CD4-positive, CD25-positive, alpha-beta regulatory T cell (primary cell): ENCODE measurements at places on chromosomes 1 and 21. TPM values are rescaled to one million over a fixed set of nuclear protein-coding genes. Genes with fewer than 3 reads are reported as not detected.

Gene CORT
- not detected for total RNA-seq

Gene TAS1R1
- not detected for total RNA-seq

Gene MNDA
- not detected for total RNA-seq

DNA sequence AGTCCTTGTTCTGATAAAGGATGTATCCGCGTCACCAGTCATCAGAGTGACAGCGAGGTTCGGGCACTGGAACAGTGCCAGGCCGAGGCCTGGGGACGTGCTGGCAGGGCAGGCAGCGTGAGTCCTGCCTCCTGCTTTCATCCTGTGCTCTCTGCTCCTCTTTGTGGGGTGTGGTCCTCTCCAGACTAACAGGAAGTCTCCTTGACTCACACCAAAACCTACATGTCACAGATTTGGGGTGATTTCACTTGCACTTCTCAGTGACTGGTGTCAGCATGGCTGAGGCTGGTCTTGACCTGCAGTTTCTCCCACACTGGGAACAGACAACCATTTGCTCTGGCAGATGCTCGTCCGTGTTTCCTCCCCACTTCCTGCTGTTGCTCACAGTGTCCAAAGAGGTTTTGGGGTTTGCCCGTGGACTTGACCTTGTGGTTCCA, 8.8 kb upstream of the NLRP3 start:
- peak; percentile 12 for DNase-seq

GRCh38 chr21:15759469-15759868, 29.7 kb downstream of the USP25 start:
- DNase-seq: no peak

DNA sequence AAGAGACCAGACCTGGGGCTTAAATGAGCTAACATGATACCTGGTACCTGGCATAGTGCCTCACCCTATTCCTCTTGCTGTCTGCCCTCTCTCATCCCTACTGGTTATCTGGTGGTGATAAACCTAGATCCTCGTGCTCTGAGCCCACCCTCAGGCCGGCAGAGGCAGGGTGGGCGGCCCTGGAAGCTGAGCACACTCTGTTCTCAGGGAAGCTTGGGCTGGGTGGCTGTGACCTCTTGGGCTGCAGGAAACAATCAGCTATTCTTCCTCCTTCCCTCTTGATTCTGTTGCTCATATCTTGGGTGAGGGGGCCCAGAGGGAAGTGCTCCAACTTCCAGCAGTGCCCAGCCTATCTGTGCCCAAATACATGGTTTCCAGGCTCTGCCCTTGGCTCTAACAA, 42.0 kb downstream of the SDC3 start:
- DNase-seq: no peak

DNA sequence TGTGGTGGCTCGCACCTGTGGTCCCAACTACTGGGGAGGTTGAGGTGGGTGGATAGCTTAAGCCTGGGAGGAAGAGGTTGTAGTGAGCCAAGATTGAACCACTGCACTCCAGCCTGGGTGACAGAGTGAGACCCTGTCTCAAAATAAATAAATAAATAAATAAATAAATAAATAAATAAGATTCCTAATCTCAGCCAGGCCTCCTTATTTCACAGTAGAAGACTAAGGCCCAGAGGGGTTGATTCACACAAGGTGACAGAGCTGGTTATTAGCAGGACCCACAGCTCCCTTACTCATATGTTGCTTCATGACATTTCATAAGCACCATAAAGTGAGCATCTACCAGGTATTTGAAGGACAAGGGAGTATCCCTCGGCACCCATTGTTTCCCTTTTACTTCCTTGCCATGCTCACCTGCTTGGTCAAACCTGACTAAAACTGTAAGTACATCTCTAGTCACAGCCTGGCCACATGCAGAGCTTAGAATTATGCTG, 32.7 kb downstream of the ALG14 start:
- no peak for DNase-seq
